ENCODE measurements at places on chromosomes 7 and 10.

DNA sequence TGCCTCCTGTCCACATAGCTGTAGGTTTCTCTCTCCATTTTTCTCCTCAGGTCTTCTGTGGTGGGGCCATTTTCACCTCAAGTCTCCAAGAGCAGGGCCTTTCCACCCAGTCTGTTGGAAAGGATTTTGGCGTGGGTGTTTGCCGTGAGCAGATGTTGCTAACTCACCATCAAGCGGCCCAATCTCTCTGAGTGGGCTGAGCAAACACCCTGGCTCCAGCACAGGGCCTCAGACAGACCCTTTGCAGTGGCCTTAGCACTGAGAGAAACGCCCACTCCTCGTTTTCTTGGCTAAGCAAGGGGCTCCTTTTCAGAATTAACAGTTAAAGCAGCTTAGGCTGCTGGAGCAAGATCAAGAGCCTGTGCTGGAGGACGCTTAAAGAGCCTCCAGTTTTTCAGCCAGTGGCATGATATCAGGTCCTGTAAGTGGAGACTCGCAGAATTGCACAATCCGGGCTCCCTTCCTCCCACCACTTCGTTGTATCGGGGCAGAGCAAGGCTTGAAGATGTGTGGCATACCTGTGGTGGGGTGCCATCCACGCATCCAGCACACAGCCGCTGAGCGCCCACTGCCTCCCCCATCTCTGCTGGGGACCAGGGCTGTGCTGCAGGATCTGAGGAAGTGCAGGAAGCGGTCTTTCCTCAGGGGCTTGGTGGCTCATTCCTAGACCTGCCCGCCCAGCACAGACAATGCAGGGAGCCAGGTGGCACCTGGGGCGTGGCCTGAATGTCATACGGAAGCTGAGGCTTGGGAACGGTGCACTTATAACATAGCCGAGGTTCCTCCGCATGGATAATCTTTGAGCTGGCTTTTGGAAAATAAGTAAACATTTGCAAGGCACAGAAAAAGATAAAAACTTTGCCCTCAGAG lies 142.7 kb downstream of the ADARB2 start:
- no peak for DNase-seq

DNA sequence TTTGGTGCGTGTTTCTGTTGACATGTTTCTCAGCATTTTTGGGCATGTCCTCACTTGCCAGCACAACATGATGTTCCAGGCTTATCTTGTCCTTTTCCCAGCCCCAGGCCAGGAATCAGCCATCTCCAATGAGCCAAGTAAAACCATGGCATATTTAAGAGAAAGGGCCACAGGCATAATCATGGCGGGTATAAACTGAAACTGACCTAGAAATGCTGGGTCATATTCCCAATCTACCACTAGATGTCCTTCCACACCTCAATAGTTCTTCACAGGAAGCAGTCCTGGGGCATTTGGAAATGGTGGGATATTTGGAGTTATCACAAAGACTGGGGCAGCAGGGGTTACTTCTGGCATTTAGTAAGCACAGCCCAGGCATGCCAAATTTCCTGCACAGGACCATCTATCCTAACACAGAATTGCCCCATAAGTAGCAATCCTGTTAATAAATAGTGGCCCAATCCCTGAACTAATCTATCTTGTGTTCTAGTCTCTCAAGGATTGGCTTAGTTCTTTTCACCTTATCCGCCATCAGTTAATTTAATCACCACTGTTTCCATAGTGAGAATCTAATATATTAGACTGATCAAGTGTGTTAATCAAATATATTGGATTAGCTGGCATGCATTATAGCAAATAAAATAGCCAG lies 101.6 kb downstream of the NPSR1 start:
- no peak for DNase-seq

DNA sequence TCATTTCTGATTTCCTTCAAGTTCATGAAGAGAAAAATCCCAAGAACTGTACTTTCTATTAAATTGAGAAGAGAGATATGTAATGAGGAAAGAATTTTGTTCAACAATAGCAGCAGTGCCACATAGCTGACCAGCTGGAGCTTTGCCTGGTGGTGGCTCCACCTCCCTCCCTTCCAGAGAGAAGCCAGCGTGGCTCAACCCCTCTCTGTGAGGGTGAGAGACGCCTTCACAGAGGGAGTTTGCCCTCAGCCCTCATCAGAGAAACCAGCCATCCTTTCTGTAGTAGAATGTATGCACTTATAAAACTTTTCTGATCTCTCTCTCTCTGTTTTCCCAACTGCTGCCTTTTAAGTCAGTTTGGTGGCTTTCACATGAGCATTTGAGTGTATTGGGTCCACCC lies 20.5 kb upstream of the COL1A2 start:
- no peak for DNase-seq

GRCh38 chr7:112080978-112081377 lies 125.2 kb downstream of the DOCK4 start:
- no peak for DNase-seq

DNA sequence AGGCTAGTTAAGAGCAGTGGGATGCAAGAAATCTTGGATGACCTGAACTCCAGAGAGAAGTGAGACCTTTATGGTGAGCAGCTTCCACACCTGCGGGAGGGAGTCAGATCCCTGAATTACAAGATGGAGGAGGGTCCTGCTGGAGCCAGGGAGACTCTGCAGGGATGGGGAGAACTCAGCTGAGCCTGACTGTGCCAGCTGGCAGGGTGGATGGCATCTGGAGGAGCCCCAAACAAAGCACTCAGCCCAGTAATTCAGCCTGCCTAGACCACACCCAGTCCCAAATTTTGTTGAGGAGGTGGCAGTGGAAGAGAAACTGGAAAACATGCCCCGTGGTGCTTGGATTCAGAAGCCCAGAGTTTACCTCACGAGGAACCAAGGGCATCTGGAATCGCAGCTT lies 208.2 kb downstream of the WDR11 start:
- no peak for DNase-seq

- DNase-seq, result no peak
These were observed 12.3 kb upstream of the MYPN start for GRCh38 chr10:68096913-68097516.

GRCh38 chr10:114084215-114084614 lies 40.5 kb downstream of the ADRB1 start:
- DNase-seq, result no peak

- DNase-seq, result no peak
These were observed 77.9 kb upstream of the FHIP2A start for GRCh38 chr10:114743521-114744231.

- DNase-seq, result no peak
These were observed 7.2 kb downstream of the NET1 start for GRCh38 chr10:5419466-5420094.

DNA sequence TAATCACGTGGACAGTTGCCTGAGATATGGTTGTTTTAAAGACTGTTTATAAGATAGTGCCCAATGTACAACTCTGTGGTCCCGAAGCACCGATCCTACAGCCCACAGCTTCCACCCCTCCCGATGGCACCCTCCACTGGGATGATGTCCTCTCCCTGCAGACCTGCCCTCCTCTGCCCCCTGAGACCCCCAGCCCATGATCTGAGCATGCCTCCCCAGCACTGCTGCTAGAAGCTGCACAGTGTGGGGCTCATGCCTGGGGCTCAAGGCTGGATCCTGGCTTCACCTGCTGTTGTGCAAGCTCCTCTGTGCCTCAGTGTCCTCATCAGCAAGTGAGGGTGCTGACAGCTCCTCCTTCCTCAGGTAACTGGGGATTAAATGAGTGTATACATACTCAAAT lies 254.7 kb upstream of the MKI67 start:
- DNase-seq, result no peak

- no peak for DNase-seq
These were observed 1.5 kb downstream of the IPMK start for GRCh38 chr10:58266003-58266825.

DNA sequence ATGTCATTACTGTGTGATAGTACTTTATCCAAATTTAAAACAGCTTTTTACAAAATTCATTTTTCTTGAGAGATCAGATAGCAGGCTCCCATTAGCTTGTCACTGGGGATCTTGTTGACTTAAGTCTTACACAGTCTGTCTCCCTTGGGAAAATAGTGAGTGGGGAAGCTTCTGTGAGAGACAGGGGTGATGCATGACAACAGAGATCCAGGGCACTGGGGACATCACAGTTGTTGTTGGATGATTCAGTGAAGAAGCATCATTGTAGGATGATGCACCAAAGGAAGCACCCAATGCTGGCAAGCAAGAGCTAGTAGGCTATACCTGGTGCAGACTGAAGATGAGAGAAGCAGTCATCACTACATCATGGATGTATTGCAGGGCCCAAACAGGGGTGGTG lies 284.7 kb downstream of the HDAC9 start:
- no peak for DNase-seq

DNA sequence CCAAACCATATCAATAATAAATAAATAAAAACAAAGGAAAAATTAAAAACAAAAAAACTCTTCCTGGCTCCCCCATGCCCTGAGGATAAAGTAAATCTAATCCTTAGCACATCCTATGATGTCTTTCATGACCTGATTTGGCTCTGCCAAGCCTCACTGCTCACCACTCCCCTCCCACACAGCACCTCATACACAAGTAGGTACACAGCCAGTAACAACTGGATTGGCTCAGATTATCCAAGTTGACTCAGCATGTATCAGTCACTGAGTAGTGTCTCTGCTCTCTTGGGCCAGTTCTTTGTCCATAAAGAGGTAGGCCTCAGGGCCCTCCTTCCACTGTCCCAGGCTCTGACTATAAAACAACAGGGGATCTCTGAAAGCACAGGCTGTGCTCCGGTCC lies 99.6 kb downstream of the STRA8 start:
- no peak for DNase-seq
